ENCODE measurements at places on chromosomes 1 and 21.
A peak's percentile ranks its signal among the peaks of the same experiment; 100 is the strongest.

- no peak overlapping the region for H3K27ac ChIP-seq
- no peak for DNase-seq
- H3K4me1 ChIP-seq: no peaks in the 10 kb centered on the region
These were observed 13.4 kb downstream of the LDLRAD1 start for GRCh38 chr1:54004481-54005049.

GRCh38 chr1:206430031-206430983 is 40.0 kb upstream of the IKBKE start:
- H3K36me3 ChIP-seq: peaks cover 19% of the 10 kb centered on the region
- no peak for DNase-seq
- H3K27me3 ChIP-seq: no peaks in the 10 kb centered on the region
- H3K4me1 ChIP-seq: no peaks in the 10 kb centered on the region
- H3K27ac ChIP-seq: no peak overlapping the region
- H3K4me3 ChIP-seq: no peak overlapping the region

DNA sequence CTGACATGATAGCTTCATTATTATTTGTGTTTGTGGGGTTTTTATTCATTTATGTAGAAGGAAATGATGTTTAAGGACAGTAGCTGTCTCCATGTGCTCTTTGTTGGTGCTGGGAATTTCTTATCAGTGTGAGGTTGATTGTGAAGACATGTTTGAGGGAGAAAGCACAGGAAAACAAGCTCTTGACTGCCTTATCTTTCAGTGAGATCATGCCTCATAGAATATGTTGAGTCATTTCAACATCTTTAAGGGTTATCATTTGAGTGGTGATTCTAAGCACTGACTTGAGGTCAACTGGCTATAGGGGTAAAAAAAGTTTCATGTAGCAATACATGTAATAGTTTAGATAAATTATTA is 405.1 kb upstream of the ADAMTS5 start:
- H3K27me3 ChIP-seq: no peaks in the 10 kb centered on the region
- no peak overlapping the region for H3K4me3 ChIP-seq
- no peak overlapping the region for H3K27ac ChIP-seq
- no peaks in the 10 kb centered on the region for H3K4me1 ChIP-seq
- H3K36me3 ChIP-seq: no peaks in the 10 kb centered on the region
- no peak for DNase-seq

- no peak overlapping the region for H3K27ac ChIP-seq
- H3K27me3 ChIP-seq: no peaks in the 10 kb centered on the region
- DNase-seq: no peak
- no peak overlapping the region for H3K4me3 ChIP-seq
- H3K4me1 ChIP-seq: no peaks in the 10 kb centered on the region
- no peaks in the 10 kb centered on the region for H3K36me3 ChIP-seq
These were observed 524 bp downstream of the LRRC38 start for GRCh38 chr1:13513063-13513894.

GRCh38 chr1:201171063-201172036 is 17.1 kb upstream of the TMEM9 start:
- H3K4me1 ChIP-seq: no peaks in the 10 kb centered on the region
- DNase-seq: peak; percentile 23
- no peaks in the 10 kb centered on the region for H3K36me3 ChIP-seq
- peaks cover 22% of the 10 kb centered on the region for H3K27me3 ChIP-seq

- H3K4me3 ChIP-seq: no peak overlapping the region
- H3K36me3 ChIP-seq: peaks cover 10% of the 10 kb centered on the region
- H3K27me3 ChIP-seq: no peaks in the 10 kb centered on the region
- H3K27ac ChIP-seq: no peak overlapping the region
- no peak for DNase-seq
These were observed 24.1 kb downstream of the PAFAH2 start for GRCh38 chr1:25973610-25974321.

GRCh38 chr1:214670098-214670497 is 67.1 kb downstream of the CENPF start:
- H3K4me3 ChIP-seq: no peak overlapping the region
- H3K27ac ChIP-seq: no peak overlapping the region
- no peaks in the 10 kb centered on the region for H3K27me3 ChIP-seq
- H3K36me3 ChIP-seq: no peaks in the 10 kb centered on the region
- no peaks in the 10 kb centered on the region for H3K4me1 ChIP-seq
- DNase-seq: no peak

DNA sequence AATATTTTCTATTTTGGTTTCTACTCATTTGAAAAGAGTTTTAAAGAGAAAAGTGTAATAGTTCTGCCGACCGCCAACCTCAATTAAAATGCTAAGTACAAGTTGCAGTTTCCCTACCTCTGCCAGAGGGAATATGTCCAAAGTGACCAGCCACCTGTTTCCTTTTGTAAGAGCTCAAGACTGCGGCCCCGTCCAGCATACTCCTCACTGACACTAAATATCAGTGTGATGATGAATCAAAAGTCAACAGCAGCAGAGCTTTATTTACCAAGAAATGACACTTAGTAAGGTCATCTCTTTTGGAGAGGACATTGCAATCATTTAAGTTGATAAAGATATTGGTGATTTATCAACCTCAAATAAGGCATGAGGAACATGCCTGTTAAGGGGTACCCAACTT is 57.4 kb upstream of the NRIP1 start:
- H3K27ac ChIP-seq: no peak overlapping the region
- DNase-seq: no peak
- H3K4me3 ChIP-seq: no peak overlapping the region

DNA sequence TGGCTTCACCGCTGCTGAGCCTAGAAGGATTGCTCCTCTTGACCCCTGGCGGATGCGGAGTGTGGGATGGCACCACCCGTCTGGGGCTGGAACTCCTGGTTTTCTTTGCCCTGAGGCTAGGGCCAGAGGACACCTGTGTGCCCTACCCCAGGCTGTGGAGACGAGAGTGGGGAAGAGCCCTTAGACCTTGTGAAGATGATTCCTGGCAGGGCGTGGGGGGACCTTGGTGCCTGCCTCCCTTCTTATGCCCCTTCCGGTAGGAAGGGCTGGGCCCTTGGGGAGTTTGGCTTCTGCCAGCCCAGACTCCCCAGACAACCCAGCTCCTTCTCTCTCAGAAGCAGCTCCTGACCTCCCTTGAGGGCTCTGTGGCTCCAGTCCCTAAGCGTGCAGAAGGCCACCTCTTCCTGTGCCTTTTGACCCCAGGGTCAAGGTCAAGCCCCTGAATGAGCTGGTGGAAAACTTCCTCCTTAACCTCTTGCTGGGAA is 891 bp downstream of the RPS6KA1 start:
- H3K27me3 ChIP-seq: peaks cover 3% of the 10 kb centered on the region
- H3K27ac ChIP-seq: peak overlapping the region; percentile 18
- peaks cover 11% of the 10 kb centered on the region for H3K4me1 ChIP-seq
- H3K36me3 ChIP-seq: no peaks in the 10 kb centered on the region
- peak overlapping the region; percentile 71 for H3K4me3 ChIP-seq

- peak; percentile 45 for DNase-seq
- H3K27ac ChIP-seq: no peak within 1 kb of the TSS
- H3K36me3 ChIP-seq: no peaks in the 10 kb centered on the region
- H3K4me3 ChIP-seq: peak within 1 kb of the TSS; percentile 81
These were observed at the start of gene MEX3A for GRCh38 chr1:156082309-156083091. MEX3A (minus strand) TSS chr1:156082465; CDS start chr1:156081998, 467 bp downstream.

DNA sequence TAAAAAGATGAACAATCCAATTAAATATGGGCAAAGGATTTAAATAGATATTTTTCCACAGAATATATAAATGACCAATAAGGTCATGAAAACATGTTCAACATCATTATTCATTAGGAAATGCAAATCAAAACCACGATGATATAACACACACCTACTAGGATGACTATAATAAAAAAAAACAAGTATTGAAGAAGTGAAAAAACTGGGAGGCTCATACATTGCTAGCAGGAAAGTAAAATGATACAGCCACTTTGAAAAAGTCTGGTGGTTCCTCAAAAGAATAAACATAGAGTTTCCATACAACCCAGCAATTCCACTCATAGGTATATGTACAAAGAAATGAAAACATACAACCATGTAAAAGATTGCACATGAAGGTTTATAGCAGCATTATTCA is 75.7 kb upstream of the RAB4A start:
- no peaks in the 10 kb centered on the region for H3K27me3 ChIP-seq
- DNase-seq: no peak
- H3K36me3 ChIP-seq: no peaks in the 10 kb centered on the region
- H3K4me1 ChIP-seq: peaks cover 34% of the 10 kb centered on the region
- H3K4me3 ChIP-seq: no peak overlapping the region

DNA sequence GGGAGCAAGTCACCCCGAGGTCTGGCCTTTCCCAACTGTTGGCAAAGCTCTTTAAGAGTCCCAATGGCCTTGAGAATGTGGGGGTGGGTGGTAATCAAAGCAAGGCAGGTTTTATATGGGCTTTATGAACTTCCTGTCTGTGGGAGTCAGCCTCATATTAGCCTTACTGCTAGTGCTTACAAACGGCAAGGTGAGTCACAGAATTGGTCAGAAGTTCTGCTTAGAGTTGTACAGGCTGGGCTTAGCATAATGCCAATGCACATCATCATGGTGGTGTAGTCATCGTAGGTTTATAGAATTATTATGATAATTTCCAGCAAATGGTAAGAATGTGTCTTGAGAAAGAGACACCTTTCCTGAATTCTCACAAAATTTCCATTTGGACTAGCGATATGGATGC is 192.7 kb upstream of the KIAA0040 start:
- H3K36me3 ChIP-seq: no peaks in the 10 kb centered on the region
- DNase-seq: no peak
- no peaks in the 10 kb centered on the region for H3K4me1 ChIP-seq
- no peak overlapping the region for H3K27ac ChIP-seq
- H3K4me3 ChIP-seq: no peak overlapping the region
- H3K27me3 ChIP-seq: no peaks in the 10 kb centered on the region

DNA sequence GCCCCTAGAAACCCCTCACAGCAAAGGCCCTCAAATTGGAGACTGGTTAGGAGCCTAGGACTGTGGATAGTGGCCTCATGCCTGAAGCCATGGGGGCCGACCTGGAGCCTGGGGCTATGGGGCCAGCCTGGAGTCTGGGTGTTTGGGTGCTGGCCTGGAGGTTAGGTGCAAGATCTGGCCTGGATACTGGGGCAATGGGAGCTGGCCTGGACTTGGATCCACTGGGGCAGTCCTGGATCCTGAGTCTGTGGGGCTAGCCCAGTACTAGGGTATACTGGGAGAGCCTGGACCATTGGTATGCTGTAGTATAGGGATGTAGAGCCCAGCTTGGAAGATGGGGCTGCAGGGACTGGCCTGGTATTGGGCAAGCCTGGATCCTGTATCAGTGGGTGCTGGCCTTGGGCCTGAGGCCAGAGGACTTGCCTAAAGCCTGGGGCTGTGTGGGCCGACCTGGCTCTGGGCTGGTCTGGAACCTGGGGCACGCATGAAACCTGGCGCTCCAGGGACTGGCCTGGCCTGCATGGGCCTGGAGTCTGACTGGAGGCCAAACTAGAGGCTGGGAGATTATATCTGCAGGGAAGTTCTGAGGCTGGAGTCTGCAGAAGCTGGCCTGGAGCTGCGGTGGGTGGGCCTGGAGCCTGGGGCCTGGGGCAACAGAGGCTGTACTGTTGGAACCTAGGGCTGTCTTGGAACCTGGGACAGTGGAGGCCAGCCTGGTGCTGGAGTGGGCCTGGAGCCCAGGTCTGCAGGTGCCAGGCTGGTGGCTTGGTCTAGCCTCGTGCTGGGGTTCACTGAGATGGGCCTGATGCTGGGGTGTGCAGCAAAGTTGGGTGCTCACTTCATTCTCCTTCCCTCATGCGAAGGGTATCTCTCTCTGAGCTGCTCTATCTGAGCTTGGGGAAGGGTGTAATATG is 12.6 kb upstream of the DENND1B start:
- DNase-seq: no peak
- H3K4me1 ChIP-seq: no peaks in the 10 kb centered on the region
- H3K36me3 ChIP-seq: no peaks in the 10 kb centered on the region
- H3K27ac ChIP-seq: no peak overlapping the region

- no peak for DNase-seq
- H3K4me3 ChIP-seq: no peak overlapping the region
- H3K4me1 ChIP-seq: no peaks in the 10 kb centered on the region
- no peaks in the 10 kb centered on the region for H3K36me3 ChIP-seq
These were observed 32.2 kb downstream of the DTL start for GRCh38 chr1:212067787-212068186.

DNA sequence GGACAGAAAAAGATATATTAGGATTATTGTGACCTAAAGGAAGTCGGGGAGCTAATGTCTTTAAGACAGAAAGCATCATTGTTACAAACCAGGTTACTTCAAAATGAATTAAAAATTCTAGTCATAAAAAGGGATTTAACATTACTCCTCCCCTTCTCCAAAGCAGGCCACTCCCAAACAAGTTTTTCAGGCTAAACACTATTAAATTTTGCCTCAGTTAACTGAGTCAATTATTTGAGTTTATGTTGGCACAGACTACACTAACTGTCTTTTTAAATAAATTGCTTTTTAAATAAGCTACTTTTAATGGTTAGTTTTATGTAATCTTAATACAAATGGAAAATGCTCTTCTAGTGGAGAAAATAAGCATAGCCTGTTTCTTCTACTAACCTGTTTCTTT is 395.0 kb upstream of the DUSP10 start:
- H3K36me3 ChIP-seq: no peaks in the 10 kb centered on the region
- DNase-seq: no peak
- no peak overlapping the region for H3K27ac ChIP-seq
- H3K4me3 ChIP-seq: no peak overlapping the region

- H3K4me3 ChIP-seq: no peak overlapping the region
- H3K4me1 ChIP-seq: peaks cover 7% of the 10 kb centered on the region
- H3K27ac ChIP-seq: no peak overlapping the region
These were observed 9.1 kb downstream of the LAMC2 start for GRCh38 chr1:183195142-183195574.

DNA sequence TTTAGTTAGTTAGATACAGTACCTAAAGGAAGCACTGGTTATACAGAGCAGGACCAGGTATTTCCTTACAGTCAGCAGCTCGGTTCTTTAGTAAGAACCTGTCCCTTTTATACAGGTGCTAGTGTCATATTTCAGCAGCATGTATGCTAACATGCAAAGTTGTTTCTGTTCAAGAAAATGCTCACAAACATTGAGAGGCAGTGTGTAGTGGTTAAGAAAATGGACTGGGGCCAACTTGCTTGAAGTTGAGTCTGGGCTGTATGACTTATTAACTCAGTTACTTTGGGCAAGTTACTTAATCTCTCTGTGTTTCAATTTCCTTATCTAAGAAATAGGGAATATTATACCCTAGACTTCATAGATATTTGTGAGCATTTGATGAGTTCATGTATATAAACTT is 31.1 kb downstream of the AK4 start:
- H3K4me1 ChIP-seq: no peaks in the 10 kb centered on the region
- DNase-seq: no peak
- H3K4me3 ChIP-seq: no peak overlapping the region
- H3K27ac ChIP-seq: no peak overlapping the region

- no peak overlapping the region for H3K4me3 ChIP-seq
- no peaks in the 10 kb centered on the region for H3K4me1 ChIP-seq
- no peaks in the 10 kb centered on the region for H3K36me3 ChIP-seq
- no peak for DNase-seq
These were observed 23.4 kb downstream of the RD3 start for GRCh38 chr1:211468595-211468994.

DNA sequence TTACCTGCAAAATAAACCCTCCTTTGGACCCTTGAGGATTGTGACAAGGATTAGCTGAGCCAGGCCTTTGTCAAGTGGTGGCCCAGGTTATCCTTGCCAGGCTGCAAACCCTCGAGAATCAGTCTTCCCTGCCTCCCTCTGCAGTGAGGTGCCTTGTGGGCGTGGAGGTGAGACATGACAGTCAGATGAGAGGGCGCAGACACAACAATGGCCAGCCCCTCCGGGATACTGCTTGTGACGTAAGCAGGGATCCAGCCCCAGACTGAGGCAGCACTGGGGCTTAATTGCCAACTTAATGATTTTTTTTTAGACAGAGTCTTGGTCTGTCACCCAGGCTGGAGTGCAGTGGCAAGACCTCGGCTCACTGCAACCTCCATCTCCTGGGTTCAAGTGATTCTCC is 104.6 kb downstream of the LAMC2 start:
- no peak for DNase-seq
- H3K36me3 ChIP-seq: no peaks in the 10 kb centered on the region
- no peak overlapping the region for H3K4me3 ChIP-seq
- no peaks in the 10 kb centered on the region for H3K27me3 ChIP-seq
